ENCODE measurements at places on chromosomes 4 and X. TPM values are rescaled to one million over a fixed set of nuclear protein-coding genes. Genes with fewer than 3 reads are reported as not detected.

DNA sequence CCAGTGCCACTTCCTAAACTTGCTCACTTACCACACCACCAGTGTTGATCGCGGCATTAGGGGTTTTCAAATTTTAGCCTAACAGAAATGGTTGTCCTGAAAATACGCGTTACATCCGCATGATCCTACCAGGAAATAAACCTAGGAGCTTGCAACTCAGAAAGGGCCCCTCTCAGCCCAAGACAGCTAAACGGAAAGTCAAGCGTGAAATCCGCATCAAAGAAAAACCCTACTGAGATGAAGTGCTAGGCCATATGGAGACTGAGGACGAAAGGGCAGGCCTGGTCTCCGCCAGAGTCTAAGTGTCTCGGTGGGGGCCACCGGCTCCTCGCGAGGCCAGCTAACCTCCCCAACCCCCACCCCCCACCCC is 626 bp downstream of the YTHDC1 start:
- DNase-seq, result peak; percentile 57

DNA sequence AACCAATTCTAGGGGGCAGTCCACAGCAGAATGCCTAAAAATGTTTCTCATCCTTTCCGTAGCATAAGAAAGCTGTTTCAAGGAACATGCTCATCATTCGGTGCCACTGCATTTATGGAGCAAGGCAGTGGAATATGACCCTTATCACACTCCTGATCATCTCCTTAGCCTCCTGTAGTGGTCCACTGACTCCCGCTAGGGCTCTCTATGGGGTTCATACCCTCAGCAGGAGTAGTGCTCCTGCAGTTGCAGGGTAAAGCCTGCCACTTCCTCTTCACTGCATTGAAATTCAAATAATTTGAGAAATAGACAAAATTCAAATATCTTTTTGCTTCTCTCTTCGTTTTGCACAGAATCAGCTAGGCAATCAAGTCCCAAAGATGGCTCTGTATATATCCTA is 107.0 kb downstream of the NDST3 start:
- DNase-seq, result no peak

- no peak for DNase-seq
Observed at GRCh38 chr4:58665649-58666048, 1555.5 kb upstream of the IGFBP7 start.

DNA sequence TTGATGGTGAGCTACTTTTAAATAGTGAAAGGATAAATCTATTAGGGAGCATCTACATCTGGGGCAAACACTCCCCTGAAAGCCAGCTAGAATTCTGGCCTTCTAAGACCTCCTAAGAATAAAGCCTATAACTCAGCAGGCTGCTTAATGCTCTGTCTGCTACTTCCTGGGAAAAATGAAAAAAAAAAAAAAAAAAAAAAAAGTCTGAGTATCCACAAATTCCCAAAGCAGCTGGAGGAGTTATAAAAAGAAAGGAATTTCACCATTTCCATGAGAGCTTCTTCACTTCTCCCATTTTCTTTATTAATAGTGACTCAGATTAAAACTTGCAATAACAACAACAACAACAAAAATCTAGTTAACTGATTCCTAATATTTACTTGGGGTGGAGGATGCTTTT is 511.2 kb downstream of the INPP4B start:
- DNase-seq, result no peak

- peak; percentile 25 for DNase-seq
Observed at GRCh38 chrX:39730662-39731329, 367.0 kb downstream of the BCOR start.

GRCh38 chrX:103791826-103792485 is 15.3 kb downstream of the PLP1 start:
- no peak for DNase-seq

DNA sequence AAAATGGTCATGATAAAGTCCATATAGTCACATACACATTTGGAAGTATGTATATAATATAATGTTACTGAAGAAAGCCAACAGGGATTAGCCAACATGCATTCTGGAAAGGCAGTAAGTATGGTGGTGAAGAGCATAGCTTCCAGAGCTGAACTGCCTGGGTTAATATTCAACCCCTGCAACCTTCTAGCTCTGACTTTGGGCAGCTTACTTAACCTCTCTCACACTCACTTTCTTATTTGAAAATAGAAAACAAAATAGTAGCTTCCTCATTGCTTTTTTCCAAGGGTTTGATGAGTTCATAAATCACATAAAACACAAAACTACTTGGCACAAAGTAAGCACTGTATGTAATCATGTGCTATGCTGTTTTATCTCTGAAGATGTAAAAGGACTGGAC is 216.4 kb downstream of the CHIC2 start:
- DNase-seq, result no peak

The TSPYL2 gene
- total RNA-seq, result 32.0 TPM

Data from G401 (cell line).